ENCODE measurements at places on chromosomes 5 and 9.

DNA sequence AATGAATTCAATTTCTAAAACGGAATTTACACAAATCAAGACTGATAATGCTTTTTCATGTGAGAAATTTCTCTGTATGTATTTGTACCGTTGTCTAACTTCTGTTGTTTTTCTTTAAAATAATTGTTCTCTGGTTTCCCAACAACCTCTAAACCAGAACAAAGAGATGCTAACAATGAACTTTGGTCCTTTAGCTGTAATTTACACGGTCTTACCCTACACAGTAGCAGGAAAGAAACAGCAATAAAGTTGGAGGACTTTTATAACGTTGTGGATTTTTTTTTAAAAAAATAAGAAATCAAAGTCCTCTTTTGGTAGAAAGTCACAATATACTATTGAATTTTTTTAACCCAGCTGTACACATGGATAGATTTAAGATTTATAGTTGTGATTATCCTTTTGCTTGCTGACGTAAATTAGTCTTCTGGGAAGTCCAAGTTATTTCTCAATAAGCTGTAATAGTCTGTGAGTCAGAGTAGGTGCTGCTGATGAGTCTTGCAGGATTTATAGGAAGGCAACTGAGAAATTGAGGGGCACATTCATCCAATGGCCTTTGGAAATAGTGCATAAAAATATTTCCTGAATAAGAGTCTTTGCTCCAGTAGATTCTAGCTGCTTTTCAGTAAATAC is 76.8 kb upstream of the PCSK1 start:
- no peak for DNase-seq

- DNase-seq, result no peak
These were observed 13.4 kb upstream of the XPA start for GRCh38 chr9:97710356-97711222.

GRCh38 chr5:138910546-138911185 is 35.5 kb upstream of the LRRTM2 start:
- DNase-seq, result no peak

- DNase-seq, result no peak
These were observed 76.0 kb downstream of the COL15A1 start for GRCh38 chr9:99019510-99020331.

- no peak for DNase-seq
These were observed 112.6 kb upstream of the CPEB4 start for GRCh38 chr5:173775261-173776197.
